ENCODE measurements at places on chromosomes 5 and 9.

DNA sequence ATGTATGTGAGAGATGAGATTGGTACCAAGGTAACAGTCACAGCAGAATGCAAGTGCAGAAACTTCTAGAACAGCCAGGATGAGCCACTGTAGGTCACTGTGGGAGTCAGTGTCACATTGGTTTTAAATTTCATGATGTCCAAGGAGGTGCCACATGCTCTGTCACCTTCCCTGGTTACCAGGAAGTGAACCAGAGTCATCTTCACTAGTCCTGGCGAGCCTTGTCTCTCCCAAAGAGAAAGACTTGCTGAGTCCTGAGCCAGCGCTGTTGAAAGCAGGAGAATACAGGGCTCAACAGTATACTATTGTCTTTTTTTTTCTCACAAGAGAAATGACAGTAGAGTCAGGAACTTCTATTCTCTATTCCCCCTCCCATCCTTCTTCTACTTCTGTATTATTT, 615.5 kb downstream of the RAB3C start:
- DNase-seq: no peak

- no peak for DNase-seq
Observed at GRCh38 chr9:90803860-90804593, 2.4 kb downstream of the SYK start.

DNA sequence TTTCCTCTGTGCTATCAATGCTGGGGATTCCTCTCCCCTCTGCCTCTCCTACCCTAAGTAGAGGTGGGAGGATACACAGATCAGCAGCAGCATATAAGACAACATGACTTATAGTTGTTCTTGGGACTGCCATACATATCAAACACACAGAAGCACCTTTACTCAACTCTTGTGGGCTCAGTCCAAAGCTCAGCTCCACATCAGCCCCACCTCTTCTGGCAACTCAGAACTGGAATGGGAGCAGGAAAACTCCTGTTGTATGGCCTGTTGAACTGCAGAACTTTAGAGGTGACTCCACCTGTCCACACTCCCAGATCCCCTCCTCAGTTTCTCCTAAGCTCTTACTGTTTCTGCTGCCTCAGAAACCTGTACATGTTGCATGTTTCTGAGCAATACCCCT, 127.8 kb downstream of the SV2C start:
- no peak for DNase-seq

DNA sequence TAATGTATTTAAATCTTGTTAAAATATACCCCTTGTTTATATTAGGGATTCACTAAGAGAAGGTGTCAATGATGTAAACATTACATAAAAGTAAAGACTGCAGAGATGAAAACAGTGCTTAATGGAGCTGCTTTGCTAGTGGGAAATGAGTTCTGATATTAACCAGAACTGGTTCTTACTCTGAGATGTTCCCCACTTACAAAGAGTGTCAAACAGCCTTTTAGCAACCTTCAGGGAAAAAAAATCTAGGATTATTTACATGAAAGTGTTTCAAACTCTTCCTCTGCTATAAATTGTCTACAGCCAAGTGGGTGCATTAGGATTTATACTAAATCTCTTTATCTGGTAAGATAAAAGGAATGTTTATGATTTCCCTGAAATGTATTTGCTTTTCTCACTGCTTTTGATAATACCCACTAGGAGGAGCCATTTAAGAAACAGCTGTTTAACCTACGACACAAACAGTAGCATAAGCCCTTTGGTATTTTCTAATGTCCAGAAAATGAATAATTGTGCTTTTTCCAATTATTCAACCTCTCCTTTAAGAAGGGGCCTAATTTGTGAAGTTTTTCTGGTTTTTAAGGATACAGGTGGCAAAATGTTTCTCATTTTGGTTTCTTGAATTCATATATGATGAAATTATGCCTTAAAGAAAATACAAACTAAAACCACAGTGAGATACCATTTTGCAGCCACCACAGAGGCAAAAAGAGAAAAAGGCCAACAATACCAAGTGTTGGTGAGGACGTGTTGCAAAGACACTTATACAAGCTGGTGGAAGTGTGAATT, 186.3 kb downstream of the TLE4 start:
- DNase-seq: no peak

Data from PC-9 (cell line).